ENCODE measurements at places on chromosomes 1 and 21.

- peak; percentile 47 for DNase-seq
These were observed 9.8 kb downstream of the NHLH1 start for GRCh38 chr1:160376525-160377131.

GRCh38 chr21:34367320-34367935, 3.6 kb downstream of the KCNE2 start:
- peak; percentile 91 for DNase-seq

DNA sequence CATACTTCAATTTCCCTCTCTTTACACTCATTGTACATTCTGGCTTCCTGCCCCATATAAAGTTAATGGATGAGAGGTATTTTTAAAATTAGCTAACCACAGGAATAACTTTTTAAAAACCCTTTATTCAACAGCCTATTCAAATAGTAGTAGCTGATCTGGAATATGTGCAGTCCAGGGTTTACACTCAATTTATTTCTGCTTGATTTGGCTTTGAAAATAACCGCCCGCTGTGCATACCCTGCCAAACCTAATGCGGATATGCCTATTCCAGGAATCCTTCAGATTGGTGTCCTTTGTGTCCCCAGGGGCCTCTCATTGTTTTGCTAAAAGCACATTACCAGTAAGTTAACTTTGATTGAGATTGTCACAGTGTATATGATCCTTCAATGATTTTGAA, 1686.2 kb downstream of the PLA2G4A start:
- no peak for DNase-seq

DNA sequence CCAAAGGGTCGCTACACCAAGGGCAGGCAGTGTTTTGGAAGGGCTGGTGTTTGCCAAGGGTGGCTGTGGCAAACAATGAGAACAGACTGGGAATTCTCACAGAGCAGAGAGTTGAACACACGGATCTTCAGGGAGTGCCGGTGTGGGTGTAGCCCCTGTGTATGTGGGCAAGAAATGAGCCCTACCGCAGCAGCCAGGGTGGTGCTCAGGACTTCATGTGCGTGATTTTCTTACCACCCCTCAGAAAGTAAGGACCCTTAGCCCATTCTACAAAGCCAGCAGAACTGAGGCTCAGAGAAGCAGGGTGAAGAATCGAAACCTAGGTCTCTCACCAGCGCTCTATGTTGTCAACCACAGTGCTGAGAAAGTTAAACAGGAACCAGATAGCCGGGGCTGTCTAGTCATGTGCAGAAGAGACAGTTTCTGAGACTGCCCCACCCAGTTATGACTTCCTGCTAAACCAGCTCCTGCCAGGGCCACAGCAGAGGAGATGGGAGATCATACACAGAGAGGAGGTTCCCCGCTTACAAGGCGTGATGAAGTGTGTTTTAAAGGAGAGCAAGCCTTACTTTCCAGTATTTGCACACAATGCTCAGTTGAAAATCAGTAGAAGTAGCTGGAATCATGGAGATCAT, 21.9 kb upstream of the MORC3 start:
- DNase-seq, result peak; percentile 58

DNA sequence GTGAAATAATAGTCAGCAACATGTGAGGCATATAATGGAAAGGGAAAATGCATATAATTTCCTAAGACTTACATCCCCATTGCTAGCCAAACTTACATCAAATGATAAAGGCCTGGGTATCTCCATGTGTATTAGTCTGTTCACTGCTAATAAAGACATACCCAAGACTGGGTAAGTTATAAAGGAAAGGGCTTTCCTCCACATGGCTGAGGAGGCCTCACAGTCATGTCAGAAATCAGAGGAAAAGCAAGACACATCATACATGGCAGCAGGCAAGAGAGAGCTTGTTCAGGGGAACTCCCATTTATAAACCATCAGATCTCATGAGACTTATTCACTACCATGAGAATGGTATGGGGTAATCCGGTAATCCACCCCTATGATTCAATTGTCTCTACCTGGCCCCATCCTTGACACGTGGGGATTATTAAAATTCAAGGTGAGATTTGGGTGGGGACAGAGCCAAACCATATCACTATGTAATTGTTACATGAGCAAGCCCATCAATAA, 161.5 kb upstream of the SAMSN1 start:
- DNase-seq, result no peak

DNA sequence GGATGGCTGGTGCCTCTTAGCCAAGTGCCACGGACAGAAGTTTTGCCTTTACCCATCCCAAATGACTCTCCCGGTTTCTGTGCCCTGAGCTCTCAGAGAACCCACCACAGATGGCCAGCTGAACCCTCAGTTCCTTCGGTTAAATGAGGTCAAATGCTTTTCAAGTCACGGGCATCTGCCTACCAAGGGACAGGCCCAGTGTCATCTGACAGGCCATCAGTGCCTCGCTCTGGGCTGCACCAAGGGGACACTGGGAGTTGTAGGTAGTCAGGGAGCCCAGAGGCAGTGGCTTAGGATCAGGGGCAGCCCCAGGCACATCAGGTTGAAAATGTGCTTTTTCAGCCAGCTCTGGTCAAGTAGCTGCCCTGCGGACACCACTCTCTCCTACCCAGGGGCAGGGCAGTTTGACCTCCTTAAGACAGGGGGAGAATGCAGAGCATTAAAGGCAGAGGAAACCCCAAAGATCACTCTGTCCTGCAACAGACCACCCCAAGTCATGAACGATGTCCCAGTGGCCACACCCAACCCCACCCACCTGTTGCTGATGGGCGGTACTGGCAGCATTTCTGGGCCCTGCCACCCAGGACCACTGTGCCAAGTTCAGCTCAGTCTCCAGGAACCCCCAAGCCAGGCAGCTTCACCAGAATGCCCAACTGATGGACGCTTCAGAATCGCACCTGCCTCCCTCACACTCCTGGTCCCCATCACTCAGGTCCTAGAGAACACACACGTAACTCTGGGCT, 60.7 kb downstream of the CASZ1 start:
- DNase-seq, result no peak

DNA sequence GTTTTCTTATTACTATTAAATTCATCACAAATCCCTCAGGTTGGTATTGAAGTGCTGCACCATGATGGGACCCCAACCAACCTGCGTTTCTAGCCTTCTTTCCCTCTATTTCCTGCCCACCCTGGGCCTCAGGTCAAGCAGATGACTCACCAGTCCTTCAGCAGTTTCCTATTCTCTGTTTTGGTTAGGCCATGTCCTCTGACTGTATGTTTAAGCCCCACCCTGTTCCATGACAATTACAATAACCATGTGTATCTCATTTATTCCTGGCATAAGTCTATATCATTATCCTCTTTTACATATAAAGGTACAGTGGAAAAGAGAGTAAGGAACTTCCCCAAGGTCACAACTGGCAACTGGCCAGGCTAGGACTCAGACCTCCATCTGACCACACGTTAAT, 5.3 kb upstream of the FAM78B start:
- DNase-seq, result peak; percentile 49

- DNase-seq, result no peak
These were observed 180.8 kb downstream of the BRINP2 start for GRCh38 chr1:177351361-177352108.

DNA sequence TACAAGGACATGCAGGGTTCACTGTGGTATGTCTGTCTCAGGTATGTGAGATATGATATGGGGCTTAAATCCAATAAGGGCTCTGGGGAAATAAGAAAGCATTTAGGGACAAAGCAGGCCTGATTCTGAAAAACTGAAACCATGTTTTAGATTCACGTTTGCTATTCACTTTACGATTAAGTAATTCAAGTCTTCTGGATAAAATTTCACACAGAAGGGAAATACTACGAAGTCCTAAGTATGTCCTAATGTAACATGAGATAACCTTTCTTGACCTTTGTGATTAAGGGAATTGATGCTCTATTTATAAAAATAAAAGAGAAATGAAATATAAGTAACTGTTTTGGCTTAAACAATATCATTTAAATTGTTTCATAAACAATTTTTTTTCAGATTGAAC, 55.4 kb downstream of the HNRNPR start:
- no peak for DNase-seq

- no peak for DNase-seq
These were observed 788 bp upstream of the TXNIP start for GRCh38 chr1:145997016-145997717.

Data from foreskin fibroblast (primary cell).